Lower leg skin (tissue), 4 donors: ENCODE measurements at places on chromosomes 13 and 19.

- DNase-seq = no peak
Measured at GRCh38 chr13:109998684-109999533, 212.5 kb upstream of the IRS2 start.

DNA sequence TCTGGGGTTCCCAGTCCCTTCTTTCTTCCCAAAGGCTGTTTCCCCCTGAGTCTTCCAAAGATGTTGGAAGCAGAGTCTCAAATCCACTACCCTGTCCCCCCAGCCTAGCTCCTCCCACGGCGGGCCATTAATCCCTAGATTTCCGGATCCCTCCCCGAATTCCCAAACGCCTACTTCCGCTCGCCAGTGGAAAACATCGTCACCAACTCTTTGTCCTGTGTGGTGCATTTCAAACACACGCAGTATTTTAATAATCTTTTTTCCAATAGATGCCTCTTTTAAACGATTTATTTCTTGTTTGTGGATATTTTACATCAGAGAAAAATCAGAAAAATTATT, 610 bp downstream of the ZNF791 start:
- DNase-seq = peak; percentile 70

GRCh38 chr13:109963960-109964563, 177.7 kb upstream of the IRS2 start:
- DNase-seq = no peak

DNA sequence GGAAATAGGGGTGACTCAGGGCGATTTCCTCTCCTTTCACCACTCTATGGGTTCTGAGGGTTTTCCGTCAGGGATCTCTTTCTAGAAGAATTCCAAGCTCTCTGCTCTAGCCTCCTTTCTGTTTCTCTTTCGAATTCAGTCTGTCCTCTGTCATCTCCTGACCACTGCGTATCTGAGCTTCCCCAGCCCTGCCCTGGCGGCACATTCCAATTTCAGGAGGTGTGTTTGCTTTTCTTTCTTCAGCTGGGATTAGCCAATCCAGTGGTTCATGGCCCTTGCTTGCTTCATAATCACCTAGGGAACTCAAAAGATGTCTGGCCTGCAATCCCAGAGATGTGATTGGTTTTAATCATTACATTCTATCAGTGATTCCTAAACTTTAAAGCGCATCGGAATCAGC, 9.4 kb downstream of the IFNL2 start:
- DNase-seq = no peak

- DNase-seq = no peak
Measured at GRCh38 chr13:33152389-33152788, 133.2 kb downstream of the STARD13 start.

GRCh38 chr13:77919246-77919920, 752 bp upstream of the EDNRB start:
- DNase-seq = no peak

- DNase-seq = no peak
Measured at GRCh38 chr13:106099765-106100164, 435.7 kb downstream of the EFNB2 start.

DNA sequence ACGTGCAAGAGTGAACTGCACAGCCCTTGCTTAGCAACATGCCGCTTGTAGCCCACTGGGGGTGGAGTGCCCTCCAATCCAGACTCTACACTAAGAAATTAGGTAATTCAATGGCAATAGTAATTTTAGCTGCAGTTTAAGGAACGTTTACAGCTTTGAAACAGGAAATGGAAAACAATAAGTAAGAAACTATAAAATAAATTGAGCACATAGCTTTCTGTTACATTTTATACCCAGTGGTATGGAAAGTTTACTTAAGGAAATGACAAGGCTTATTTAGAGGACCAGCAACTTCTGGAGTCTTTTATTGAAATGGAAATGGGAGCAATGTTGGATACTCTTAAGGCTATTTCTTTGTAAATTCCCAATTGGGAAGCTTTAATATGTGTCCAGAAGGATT, 373.2 kb downstream of the KCNRG start:
- DNase-seq = no peak

- DNase-seq = no peak
Measured at GRCh38 chr19:49718991-49719390, 28.1 kb downstream of the CPT1C start.

DNA sequence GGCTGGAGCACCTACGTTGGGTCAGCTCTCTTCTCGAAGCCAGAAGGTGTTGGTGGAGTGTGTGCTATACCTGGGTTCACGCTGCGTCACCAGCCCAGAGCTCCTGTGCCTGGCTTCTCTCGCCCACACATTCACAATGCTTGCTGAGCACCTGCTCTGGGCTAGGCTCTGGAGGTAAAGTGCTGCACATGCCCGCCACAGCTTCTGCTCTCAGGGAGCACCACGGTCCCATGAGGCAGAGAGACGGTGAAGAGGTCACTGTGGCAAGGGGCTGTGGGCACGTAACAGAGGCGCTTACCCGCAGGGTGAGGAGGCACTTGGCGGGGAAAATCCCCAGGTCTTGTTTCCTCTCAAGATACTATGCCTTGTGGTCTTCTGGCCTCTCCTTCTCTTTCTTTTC, 174.2 kb downstream of the TEX29 start:
- peak; percentile 81 for DNase-seq

- DNase-seq = peak; percentile 99
Measured at GRCh38 chr19:40662925-40663694, 27.3 kb downstream of the NUMBL start.

DNA sequence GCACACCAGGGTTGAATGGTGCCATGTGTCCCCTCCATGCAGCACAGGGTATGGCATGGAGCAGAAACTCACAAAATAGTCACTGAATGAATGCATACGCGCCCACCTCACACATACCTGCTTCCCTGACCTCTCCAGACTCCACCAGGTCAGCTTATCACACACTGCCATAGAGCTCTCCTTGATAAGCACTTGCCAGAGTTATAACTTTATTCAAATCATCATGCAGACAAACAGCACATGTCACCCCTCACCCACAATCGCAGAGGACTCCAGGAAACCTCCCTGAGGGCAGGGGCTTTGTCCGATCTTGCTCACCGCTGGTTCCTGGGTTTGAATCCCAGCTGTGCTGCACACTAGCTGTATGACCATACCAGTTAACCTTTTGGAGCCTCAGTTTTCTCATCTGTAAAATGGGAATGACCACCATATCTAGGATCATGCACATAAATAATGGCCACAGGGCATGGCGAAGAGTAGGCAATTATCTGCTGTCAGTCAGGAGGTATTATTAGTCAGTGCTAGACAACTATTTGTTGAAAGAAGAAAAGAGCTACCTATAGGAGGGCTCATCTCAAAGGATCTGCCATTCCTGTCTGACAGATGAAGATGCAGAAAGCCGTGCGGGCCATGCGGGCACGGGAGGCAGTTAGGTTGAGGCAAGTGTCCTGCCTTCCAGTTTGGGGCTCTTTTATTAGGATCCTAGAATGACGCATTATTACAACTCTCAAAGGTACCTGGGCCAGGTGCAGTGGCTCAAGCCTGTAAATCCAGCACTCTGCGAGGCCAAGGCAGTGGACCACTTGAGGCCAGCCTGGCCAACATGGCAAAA, 14.0 kb downstream of the XRCC1 start:
- DNase-seq = no peak

GRCh38 chr13:36817996-36818803, 822 bp upstream of the RFXAP start:
- DNase-seq = no peak

- DNase-seq = no peak
Measured at GRCh38 chr19:53881482-53882390, at the start of gene PRKCG. TSS of gene PRKCG (plus strand) at chr19:53882197. CDS start at chr19:53882495, 298 bp downstream.

DNA sequence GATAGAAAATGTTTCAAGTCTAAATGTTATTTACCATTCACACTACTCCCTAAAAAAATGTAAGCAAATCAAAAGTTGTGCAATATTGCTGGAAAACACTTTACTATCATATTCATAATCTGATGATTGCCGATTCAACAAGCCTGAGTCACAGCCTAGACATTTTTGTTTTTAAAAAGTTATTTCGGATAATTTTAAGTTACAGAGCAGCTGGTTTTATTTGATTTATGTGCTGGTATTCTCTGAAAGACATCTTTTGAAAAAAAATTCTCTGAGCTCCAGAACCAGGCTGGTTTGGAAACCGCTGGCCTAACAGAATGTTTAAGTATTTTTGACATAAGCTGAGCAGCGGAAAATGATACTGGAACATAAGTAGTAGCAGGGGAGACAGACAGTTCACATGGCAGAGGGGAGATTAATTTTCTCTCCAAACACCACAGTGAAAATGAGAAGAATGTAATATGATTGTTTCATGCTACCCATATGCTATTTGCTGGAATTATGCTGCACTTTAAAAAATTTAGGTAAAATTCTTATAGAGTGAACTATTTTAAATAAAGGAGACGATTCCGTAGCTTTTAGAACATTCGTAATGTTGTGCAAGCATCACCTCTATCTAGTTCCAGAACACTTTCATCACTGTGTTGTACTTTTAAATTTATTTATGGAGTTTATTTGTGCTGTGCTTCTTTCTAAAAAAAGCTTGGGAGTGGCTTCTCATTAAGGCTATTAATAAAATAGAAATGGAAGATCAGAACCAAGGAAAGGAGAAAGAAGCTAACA, 36.1 kb downstream of the TBC1D4 start:
- DNase-seq = no peak

DNA sequence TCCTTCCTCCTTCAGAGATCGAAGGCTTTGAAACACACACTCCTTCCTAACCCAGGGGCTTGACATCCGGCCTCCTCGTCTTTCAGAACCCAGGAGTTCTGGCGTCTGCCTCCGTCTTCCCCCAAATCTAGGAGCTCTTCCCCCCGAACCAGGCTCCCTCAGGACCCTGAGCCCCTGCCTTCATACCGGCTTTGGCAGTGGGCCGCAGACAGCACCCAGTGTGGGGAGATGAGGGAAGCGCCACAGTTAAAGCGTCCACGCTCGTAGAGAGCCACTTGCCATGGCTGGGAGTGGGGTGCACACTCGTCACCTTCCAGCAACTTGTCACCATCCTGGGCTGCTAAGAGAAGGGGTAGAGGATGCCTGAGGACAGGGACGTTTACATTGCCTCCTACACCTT, 3.9 kb upstream of the KLK1 start:
- DNase-seq = no peak

GRCh38 chr19:6063576-6064335, 46.5 kb downstream of the RFX2 start:
- no peak for DNase-seq

GRCh38 chr13:44622261-44622660, 46.1 kb upstream of the TSC22D1 start:
- no peak for DNase-seq

- DNase-seq = no peak
Measured at GRCh38 chr13:67100730-67101129, 129.4 kb downstream of the PCDH9 start.

- no peak for DNase-seq
Measured at GRCh38 chr19:33312065-33312464, 9.7 kb upstream of the CEBPA start.

DNA sequence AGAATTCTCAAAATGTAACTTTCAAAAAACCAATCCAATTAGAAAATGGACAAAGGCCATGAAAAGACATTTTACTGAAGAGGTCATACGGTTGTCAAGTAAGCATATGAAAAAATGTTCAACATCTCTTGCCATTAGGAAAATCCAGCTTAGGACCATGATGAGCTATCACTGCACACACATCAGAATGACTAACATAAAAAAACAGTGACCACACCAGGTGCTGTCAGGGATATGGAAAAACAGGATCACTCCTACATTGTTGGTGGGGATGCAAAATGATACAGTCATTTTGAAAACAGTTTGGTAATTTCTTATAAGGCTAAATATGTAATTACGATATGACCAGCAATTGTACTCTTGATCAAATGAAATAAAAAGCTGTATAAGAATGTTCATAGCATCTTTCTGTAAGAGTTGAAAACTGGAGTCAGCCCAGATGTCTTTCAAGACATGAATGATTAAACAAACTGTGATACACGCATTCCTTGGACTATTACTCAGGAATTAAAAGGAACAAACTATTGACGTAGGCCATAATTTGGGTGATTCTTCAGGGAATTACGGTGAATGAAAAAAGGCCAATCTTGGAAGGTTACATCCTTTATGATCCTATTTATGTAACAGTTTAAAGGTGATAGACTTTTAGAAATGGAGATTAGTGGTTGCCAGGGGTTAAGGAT, 26.9 kb upstream of the RCBTB2 start:
- DNase-seq = no peak

DNA sequence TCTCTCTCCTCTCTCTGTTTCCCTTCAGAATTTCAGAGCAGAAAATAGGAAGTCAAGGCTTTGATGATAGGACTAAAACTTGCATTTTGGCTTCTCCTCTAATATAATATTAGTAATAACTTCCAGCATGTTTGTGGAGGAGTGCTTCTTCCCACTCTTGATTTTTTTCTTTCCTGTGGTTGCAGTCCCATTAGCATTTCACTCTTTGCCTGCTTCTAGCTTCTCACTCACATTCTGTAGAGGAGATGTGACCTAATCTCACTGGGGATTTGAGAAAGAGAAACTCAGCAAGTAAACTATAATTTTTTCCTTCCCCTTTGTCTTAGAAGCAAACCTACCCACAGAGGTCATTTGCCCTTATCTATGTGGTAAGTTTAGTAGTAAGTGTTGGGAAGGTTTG, 169.4 kb upstream of the HTR2A start:
- no peak for DNase-seq

DNA sequence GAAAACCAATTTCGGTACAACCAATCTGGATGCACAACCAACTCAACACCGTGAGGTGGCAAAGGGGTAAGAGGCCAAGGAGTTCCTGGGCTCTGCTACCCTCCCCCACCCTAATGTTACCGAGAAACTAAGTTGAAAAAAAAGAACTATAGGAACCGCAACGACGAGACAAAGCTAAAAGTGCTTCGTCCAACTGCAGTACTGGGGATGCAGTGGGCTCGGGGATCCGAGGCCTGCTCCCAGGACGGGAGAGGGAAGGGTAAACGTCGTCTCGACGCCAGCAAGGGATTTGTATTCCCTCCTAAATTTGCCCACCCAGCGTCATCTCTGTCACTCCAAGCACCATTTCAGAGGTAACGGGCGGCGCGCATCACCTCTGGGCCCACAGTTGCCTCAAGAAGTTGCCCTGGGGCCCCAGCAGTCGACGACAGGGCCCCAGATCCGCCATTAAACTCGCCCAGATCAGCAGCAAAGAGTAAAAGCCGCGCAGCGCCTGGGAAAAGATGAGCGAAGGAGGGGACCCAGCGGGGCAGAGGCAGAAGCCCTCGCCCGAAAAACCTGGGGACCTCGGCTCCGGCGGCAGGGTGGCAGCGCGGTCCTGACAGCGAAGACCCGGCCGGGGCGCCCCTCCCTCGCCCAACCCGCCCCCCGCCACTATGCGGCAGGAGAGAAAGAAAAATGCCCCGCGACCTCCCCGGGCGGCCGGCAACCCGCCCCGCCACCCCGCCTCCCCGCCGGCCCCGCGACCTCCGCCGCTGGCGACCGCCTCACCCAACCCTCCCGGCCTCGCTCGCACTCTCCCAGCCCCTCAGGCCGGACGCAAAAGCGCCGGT, 752 bp downstream of the ZMYM5 start:
- peak; percentile 89 for DNase-seq

- peak; percentile 41 for DNase-seq
Measured at GRCh38 chr19:56837492-56838023, 3.0 kb downstream of the PEG3 start.

DNA sequence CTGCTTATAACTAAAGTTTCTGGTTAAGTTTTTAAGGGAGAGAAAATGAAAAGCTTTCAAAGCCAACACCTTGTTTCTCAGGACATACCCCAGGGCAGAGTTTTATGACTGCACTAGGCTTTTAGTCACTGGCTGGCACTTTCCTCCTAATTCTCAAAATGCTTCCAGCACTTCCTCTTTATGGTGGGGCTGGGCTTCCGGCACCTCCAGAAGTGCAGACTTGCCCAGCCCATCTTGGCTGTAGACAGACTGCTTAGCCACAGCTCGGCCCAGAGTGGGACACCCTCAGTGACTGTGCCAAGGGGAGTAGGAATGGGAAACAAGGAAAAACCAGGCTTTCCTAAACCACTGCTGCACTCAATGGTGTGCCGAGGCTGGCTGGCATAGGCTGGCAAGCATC, 23.2 kb upstream of the GTF3A start:
- no peak for DNase-seq
